ENCODE measurements at places on chromosomes 5 and 9. TPM values are rescaled to one million over a fixed set of nuclear protein-coding genes. Genes with fewer than 3 reads are reported as not detected.

The AOPEP gene
- 8.7 TPM for total RNA-seq

The PCA3 gene
- total RNA-seq = not detected

DNA sequence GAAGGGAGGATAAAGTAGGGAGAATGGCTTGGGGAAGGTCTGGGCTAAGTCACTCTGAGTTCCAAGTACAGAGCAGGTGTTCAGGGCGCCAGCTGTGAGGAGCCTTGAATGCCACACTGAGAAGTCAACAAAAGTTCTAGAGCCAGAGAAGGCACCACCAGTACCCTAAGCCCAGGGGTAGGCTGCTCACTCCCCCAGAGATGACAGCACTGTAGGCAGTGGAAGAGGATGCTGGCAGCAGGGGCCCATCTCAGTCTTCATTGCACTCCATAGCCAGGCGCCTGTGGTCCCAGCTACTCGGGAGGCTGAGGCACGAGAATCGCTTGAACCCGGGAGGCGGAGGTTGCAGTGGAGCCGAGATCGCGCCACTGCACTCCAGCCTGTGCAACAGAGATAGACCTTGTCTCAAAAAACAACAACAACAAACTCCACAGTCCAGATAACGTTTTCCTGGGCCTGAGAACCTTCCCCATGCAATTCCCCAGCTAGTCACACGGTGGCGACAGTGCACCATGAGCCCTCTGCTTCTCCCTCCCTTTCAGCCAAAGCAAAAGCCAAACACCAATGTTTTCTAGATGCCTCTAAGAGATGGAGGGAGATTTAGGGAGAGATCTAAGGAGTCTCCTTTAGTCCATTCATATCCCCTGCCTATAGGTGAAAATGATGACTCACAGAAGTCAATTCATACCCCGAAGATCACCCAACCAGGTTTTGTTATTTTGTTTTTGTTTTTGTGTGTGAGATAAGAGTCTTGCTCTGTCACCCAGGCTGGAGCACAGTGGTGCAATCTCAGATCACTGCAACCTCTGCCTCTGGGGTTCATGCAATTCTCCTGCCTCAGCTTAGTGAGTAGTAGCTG lies 19.8 kb upstream of the NSD1 start:
- peaks cover 18% of the 10 kb centered on the region for H3K4me1 ChIP-seq
- no peak overlapping the region for H3K4me3 ChIP-seq
- H3K27me3 ChIP-seq = no peaks in the 10 kb centered on the region
- H3K27ac ChIP-seq = no peak overlapping the region
- DNase-seq = peak; percentile 86

DNA sequence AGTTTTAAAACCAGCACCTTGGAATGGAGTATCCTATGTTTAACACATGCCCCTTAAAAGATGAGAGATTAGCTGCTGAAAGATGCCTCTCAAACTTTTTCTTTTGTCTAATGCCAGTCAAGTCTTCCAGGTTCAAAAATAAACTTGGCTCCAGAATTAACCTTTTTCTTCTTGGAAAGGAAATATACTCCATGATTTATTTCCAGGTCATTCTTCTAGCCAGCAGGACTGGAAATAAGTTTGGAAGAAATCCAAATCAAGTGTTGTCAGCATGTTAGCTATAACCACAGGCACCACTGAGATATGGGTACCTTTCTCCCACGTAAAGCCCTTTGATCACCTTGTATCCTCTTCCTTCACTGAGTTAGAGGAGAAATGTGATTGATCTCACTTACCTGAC lies 56.1 kb downstream of the NLN start:
- H3K4me1 ChIP-seq = peaks cover 31% of the 10 kb centered on the region
- H3K36me3 ChIP-seq = peaks cover 46% of the 10 kb centered on the region
- no peak overlapping the region for H3K27ac ChIP-seq
- no peaks in the 10 kb centered on the region for H3K27me3 ChIP-seq

GRCh38 chr5:136332223-136333015 lies 32.9 kb downstream of the TRPC7 start:
- no peak for DNase-seq
- no peak overlapping the region for H3K27ac ChIP-seq
- H3K36me3 ChIP-seq = no peaks in the 10 kb centered on the region

GRCh38 chr9:83477120-83477519 lies 61.1 kb downstream of the FRMD3 start:
- no peaks in the 10 kb centered on the region for H3K36me3 ChIP-seq
- H3K4me1 ChIP-seq = peaks cover 21% of the 10 kb centered on the region

Data from activated CD8-positive, alpha-beta T cell treated with anti-CD3 and anti-CD28 coated beads for 36 hours (primary cell).